ENCODE measurements at places on chromosomes 3 and 15.

GRCh38 chr3:58383476-58383875, 50.2 kb downstream of the PDHB start:
- DNase-seq = no peak

- DNase-seq = peak; percentile 76
Measured at GRCh38 chr3:17175187-17175807, 290.5 kb downstream of the PLCL2 start.

GRCh38 chr3:190238871-190239270, 83.4 kb downstream of the CLDN1 start:
- DNase-seq = no peak

- DNase-seq = no peak
Measured at GRCh38 chr3:183427876-183428446, 458 bp downstream of the MCF2L2 start.

GRCh38 chr3:23728601-23729117, 77.1 kb upstream of the UBE2E1 start:
- no peak for DNase-seq

GRCh38 chr3:45932112-45932511, 11.2 kb upstream of the CXCR6 start:
- no peak for DNase-seq

DNA sequence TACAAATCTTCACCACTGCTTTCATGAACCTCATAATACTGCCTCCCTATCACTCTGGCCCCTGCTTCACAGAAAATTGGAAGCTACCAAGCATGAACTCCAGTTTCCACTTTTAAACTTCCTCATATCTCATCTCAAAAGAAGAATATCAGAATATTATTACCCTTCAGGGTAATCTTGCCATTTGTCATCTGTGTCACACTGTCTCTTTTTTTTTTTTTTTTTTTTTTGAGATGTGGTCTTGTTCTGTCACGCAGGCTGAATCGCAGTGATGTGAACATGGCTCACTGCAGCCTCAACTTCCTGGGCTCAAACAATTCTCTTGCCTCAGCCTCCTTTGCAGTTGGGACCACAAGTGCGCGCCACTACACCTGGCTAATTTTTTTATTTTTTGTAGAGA, 80.4 kb upstream of the TCF12 start:
- no peak for DNase-seq

DNA sequence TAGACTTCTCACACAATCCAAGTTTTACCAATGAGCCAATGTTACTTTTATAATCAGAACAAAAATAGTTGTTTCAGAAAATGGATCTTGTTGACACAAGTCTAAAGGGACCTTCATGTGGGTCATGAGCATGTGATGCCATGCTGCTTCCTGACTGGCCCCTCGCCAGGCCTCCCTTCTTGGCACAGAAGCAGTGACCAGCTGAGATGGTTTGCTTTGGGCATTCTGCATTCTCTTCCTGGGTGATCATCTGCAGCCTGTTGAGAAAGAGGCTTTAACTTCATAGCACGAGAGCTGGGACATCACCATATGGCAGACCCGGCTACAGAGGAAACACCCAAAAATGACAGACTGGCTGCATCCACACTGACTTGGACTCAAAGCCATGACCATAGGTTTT, 45.7 kb downstream of the TGM4 start:
- no peak for DNase-seq

DNA sequence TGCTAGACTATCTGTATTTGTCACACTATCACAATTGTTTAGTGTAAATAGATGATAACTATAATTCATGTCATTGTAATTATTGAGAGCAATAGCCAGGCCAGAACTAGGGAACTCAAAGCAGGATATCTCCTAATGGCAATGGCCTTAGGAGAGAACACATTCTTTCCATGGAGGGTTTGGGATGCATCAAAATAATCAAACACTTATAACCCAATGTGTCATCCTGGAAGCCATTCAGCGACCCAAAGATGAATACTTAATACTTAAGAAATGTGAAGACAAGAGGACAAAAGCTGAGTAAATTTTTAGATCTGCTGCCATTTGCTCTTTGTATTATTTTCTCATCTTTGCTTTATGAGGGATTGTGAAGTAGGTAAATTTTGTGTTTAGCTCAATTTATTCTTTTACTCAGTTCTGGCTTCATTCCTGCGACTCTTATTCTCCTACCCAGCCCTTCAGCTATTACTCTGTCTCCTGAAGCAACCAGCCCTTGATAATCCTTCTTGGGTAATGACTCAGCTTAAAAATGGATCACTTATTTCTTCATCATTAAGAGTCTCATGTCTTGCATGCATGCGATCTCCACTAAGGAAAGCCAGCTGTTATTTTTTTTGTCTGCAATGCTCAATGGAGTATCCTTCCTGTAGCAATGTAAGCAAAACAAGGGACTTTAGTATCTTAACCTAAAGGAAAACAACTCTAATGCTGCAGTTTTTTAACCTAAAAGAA, 2.0 kb downstream of the OR4F15 start:
- peak; percentile 14 for DNase-seq

GRCh38 chr3:46901061-46901460, 23.5 kb downstream of the PTH1R start:
- DNase-seq = no peak

- DNase-seq = no peak
Measured at GRCh38 chr15:43886558-43886957, 59.8 kb downstream of the WDR76 start.

DNA sequence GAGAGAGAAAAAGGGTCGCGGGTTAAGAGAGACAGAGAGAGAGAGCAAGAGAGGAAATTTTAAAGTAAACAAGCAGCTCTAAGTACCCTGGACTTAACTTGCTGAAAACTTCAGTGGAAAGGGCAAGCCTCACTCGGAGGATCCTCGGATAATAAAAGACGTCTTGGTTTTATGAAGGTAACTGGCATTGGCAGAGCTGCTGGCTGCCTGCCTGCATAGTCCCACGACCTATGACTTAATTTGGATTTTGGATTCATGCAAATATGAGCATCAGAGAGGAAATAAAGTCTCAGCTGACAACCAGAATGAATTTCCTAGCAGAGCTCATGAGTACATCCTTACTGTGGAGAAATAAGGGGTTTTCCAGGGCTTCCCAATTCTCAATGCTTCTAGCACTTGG, 95.1 kb upstream of the PDZRN3 start:
- peak; percentile 37 for DNase-seq

GRCh38 chr3:24829011-24829581, 334.4 kb upstream of the THRB start:
- no peak for DNase-seq

GRCh38 chr3:154780263-154780662, 299.9 kb upstream of the MME start:
- no peak for DNase-seq

GRCh38 chr15:49721091-49721490, 100.2 kb downstream of the DTWD1 start:
- DNase-seq = no peak

DNA sequence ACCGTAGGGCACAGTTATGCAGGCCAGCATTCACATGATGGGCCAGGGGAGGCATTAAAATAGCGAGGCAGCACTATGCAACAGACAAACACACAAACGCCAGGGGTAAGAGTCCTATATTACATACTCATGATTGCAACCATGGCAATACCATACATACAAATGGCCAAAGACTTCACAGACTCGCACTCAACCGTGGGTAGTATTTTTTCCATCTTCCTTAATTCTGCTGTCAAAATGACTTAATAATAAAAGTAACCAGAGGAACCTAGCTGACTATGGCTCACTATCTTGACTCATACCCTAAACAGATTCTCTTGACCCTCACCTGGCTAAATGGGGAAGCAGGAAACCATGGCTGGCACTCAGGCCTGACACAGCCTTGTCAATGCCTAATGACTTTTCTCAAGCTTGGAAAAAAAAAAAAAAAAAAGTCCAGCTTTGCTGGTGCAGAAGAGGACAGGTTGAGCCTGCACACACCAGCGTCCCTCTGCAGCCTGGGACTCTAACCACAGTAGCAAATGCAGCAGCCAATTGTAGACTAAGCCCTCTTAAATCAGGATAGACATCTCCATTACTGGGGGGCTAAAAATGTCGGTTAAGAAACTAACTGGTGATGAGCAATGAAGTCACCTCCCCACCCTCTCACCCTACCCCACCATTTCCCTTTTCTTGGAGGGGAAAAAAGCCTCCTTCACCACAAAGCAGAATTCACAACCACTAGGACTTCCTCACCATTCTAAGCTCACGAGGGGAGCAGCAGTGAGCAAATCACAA, 23.1 kb downstream of the CCDC12 start:
- no peak for DNase-seq

DNA sequence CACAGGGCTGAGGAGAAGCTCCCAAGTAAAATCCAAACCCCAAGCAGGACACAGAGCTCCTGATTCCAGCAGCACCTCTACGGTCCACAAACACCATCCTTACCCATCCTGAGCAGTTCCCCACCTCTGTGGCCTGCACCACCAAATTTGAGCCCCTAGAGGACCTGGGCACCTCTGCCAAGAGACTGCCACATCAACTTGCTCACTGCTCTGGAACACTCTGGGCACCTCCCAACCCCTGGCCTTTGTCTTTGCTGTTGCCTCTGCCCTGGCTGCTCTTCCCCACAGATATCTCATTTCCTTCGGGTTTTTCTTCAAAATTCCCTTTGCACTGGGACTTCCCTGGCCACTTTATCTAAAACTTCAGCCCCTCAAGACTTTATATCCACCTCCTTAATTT, 5.8 kb downstream of the RLBP1 start:
- no peak for DNase-seq

GRCh38 chr3:64685800-64686445, 1.9 kb downstream of the ADAMTS9 start:
- no peak for DNase-seq

- DNase-seq = no peak
Measured at GRCh38 chr3:66803206-66803605, 194.9 kb upstream of the KBTBD8 start.

DNA sequence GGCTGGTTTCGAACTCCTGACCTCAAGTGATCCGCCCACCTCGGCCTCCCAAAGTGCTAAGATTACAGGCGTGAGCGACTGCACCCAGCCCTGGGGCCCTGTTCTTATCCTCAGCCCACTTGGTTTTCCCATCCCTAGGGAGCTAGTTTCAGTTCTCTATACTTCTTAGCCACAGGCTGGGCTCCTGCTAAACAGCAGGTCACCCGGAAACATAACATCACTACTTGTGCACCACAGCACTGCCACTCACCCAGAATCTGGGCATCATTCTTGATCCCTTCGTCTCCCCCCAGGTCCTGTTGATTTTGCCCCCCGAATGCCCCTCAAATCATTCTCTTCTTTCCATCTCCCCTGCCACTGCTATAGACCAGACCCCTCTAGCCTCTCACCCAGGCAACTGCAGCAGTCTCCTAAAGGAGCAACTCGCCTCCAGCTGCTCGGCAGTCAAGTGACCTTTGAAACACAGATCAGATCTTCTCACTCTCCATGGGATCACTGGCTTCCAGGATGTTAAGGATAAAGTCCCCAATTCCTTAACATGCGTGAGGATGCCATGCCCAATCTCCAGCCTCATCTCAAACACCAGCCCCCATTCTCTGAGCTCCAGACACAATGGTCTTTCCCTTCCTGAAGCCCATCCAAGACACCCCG, 5.6 kb upstream of the AP3S2 start:
- no peak for DNase-seq

- DNase-seq = no peak
Measured at GRCh38 chr3:178712247-178712646, 176.0 kb downstream of the KCNMB2 start.

- no peak for DNase-seq
Measured at GRCh38 chr15:94290730-94291129, 59.4 kb downstream of the MCTP2 start.

Measured in AG04449 (cell line).